ENCODE measurements at places on chromosomes 11 and 22. TPM values are rescaled to one million over a fixed set of nuclear protein-coding genes. Genes with fewer than 3 reads are reported as not detected.

GRCh38 chr11:60193687-60194433 lies 11.0 kb upstream of the MS4A6A start:
- H3K27me3 ChIP-seq, result no peaks in the 10 kb centered on the region
- H3K27ac ChIP-seq, result peak overlapping the region; percentile 70
- H3K4me3 ChIP-seq, result 0 out of 2 replicates have a peak overlapping the region, but pooled peaks have one; percentile 28
- peaks cover 24% of the 10 kb centered on the region for H3K4me1 ChIP-seq
- DNase-seq, result peak; percentile 80
- no peaks in the 10 kb centered on the region for H3K36me3 ChIP-seq

- H3K4me1 ChIP-seq, result 0 out of 2 replicates have a peak, but pooled peaks cover 2% of the 10 kb centered on the region
- no peak within 1 kb of the TSS for H3K27ac ChIP-seq
- no peak within 1 kb of the TSS for H3K4me3 ChIP-seq
- no peaks in the 10 kb centered on the region for H3K36me3 ChIP-seq
- H3K27me3 ChIP-seq, result no peaks in the 10 kb centered on the region
- no peak for DNase-seq
These were observed at the start of gene CASP5 for GRCh38 chr11:105023003-105023402. TSS of gene CASP5 (minus strand) at chr11:105023168. CDS start at chr11:105023136, 32 bp downstream.

The FGF3 gene
- not detected for polyA plus RNA-seq

DNA sequence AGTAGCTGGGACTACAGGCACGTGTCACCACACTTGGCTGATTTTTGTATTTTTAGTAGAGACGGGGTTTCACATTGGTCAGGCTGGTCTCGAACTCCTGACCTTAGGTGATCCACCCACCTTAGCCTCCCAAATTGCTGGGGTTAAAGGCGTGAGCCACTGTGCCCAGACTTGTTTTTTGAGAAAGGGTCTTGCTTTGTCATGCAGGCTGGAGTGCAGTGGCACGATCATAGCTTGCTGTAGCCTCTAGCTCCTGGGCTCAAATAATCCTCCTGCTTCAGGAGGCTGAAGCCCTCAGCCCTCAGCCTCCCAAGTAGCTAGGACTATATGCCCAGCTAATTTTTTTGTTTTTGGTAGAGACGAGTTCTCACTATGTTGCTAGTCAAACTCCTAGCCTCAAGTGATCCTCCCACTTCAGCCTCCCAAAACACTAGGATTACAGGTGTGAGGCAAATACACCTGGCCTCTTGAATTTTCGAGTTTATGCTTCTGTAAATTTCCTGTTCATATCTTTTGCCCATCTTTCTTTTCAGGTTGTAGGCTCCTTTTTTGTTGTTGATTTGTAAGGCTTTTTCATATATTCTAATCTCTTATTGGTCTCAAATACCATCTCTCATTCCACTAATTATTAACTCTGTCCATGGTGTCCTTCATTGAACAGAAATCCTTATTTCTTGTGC lies 3.4 kb upstream of the RBM4B start:
- DNase-seq, result no peak
- peaks cover 9% of the 10 kb centered on the region for H3K4me1 ChIP-seq
- no peaks in the 10 kb centered on the region for H3K27me3 ChIP-seq
- H3K4me3 ChIP-seq, result no peak overlapping the region

DNA sequence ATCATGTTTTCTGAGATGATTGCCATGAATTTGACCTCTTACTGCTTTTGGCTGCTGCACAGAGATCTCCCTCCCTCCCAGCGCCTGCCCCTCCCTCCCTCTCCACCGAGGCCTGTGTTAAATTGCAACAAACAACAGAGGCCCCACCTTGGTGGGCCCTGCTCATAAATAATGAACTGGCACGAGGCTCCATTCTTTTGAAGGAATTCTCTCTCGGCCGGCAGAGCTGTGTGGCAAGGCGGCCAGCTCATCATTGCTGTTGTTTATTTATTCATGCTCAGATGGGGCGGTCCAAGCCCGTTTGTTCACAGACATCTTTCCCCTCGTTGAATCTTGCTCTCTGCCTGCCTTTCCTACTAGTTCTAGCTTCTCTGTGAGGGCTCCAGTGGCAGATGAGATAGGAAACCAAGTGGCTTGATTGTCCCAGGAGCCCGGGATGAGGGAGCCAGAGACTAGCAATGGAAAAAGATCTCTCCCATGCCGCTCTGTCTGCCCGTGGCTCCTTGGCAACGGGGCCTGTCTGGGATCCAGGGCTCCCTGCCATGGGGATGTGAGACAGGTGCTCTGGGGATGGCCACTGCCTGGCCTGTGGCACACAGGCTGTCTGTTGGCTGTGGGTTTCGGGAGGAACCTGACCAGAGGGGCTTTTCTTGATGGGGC lies 192.6 kb downstream of the DSCAML1 start:
- no peak overlapping the region for H3K4me3 ChIP-seq
- H3K4me1 ChIP-seq, result peaks cover 23% of the 10 kb centered on the region
- H3K36me3 ChIP-seq, result no peaks in the 10 kb centered on the region
- H3K27me3 ChIP-seq, result no peaks in the 10 kb centered on the region
- DNase-seq, result no peak

All from GM12878 (cell line).